Transverse colon (tissue), 4 donors: ENCODE measurements at places on chromosomes 7 and 10. TPM values are rescaled to one million over a fixed set of nuclear protein-coding genes. Genes with fewer than 3 reads are reported as not detected.

DNA sequence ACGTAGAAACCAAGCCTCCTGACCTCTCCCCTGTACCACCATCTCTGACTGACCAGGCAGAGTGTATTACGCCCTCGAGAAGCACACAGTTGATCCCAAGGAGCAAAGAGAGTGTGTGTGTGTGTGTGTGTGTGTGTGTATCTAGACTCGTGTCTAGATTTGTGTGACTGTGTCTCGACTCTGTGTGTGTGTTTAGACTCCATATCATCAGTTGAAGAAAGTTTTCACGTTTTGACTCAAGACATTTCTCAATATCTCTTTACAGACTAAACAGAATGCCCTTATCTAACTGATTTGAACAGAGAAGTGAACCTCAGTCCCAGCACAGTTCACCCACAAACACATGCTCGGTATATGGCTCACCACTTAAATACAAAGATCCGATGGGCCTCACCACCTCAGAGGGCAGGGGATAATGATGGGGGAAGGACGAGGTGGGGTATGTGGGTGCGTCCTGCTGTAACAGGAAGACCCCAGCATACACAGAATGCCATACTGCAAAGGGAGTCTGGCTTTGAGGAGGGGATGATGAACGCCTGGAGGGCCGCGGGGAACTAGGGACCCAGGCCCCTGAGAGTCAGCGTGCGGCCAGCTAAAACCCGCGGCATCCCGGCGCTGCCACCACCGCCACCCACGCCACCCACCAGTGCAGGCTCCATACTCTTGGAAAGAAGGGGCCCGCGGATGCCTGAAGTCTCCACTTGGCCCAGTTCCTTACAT is 780 bp downstream of the ALDH18A1 start:
- peak; percentile 19 for DNase-seq
- peak overlapping the region; percentile 86 for H3K27ac ChIP-seq
- H3K27me3 ChIP-seq: no peaks in the 10 kb centered on the region
- H3K4me1 ChIP-seq: peaks cover 14% of the 10 kb centered on the region
- peak overlapping the region; percentile 87 for H3K4me3 ChIP-seq

Gene CFTR
- 103 TPM for total RNA-seq

Gene CPA2
- 1.6 TPM for total RNA-seq

Gene NHLRC2
- total RNA-seq: 41.6 TPM
